ENCODE measurements at places on chromosomes 11 and 22. TPM values are rescaled to one million over a fixed set of nuclear protein-coding genes. Genes with fewer than 3 reads are reported as not detected.
A peak's percentile ranks its signal among the peaks of the same experiment; 100 is the strongest.

- no peak for DNase-seq
These were observed 20.8 kb upstream of the LINC01488 start for GRCh38 chr11:69460540-69461257.

Gene FAM118A
- 149 TPM for total RNA-seq

Gene VPREB1
- not detected for total RNA-seq

Gene PLEKHA7
- total RNA-seq, result 34.6 TPM

- no peak for DNase-seq
These were observed 49.8 kb downstream of the FEZ1 start for GRCh38 chr11:125446279-125446678.

Gene KCNJ4
- not detected for total RNA-seq

Gene TMPRSS5
- 0.33 TPM for total RNA-seq

DNA sequence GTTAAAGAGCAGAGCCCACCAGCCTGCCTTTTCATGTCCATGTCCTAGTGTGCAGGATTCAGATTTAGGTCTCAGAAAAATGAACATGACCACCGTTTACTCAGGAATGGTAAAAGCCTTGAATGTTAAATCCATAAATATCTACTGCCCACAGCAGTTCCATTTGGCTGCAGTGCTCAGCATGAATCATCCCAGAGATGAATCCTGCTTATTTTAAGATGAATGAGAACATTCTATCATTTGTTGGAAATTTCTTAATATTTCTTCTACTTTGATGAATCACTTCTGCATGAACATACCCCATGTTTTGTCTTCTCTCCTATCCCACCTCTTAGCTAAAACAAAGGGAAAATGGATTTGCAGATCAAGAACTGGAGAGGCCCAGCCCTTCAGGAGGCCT lies 47.5 kb upstream of the AQP11 start:
- DNase-seq, result no peak

DNA sequence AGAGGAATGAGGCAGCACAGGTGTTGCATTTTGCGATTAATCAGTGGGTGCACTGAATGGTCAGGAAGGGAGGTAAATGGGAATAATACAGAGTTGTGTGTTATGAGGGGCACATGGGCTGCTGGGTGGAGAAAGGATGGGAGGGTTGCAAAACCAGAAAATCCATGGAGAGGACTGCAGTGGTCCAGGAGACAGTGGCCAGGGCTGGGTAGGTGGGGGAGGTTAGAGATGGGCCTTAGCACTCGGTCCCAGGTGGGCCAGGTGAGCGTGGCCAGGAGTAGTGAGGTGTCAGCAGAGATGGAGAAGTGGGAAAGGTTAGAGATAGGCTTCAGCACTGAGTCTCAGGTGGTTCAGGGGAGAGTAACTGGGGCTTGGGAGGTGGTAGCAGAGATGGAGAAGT lies 399.1 kb upstream of the LARGE1 start:
- no peak for DNase-seq

GRCh38 chr11:12918667-12919066 lies 90.4 kb upstream of the RASSF10 start:
- no peak for DNase-seq

- no peak for DNase-seq
These were observed 42.5 kb downstream of the SFI1 start for GRCh38 chr22:31538815-31539214.

Gene MOGAT2
- not detected for total RNA-seq

DNA sequence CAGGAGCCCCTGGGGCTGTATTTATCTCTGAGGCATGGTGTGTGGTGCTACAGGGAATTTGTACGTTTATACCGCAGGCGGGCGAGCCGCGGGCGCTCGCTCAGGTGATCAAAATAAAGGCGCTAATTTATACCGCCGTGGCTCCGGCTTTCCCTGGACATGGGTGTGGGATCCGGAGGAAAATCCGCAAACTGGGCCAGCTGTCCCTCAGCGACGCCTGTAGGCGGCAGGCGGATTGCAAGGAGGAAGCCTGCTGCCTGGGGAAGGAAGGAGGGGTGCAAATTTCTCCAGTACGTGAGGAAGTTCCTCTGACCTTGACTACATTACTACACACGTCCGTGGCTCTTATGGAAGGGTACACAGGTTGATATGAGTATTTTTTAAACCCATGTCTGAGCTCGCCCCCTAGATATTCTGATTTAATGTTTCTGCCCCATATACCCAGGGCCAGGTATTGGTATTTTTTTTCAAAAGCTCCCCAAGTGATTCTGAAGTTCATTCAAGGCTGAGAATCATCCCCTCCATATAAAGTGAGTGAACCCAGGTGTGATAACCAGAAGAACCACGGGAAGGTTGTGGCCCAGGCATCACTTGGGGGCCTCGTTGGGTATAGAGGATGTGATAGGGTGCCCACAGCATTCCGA lies 2.8 kb downstream of the MYOD1 start:
- no peak for DNase-seq

Gene POU2AF3
- total RNA-seq, result 1.0 TPM

Gene RBM14
- total RNA-seq, result 37.6 TPM

- peak; percentile 62 for DNase-seq
These were observed 30.9 kb upstream of the PARVB start for GRCh38 chr22:43993072-43993760.

Gene SIK3
- 24.1 TPM for total RNA-seq

GRCh38 chr11:61157743-61158142 lies 3.5 kb downstream of the VPS37C start:
- DNase-seq, result no peak

Gene SLC5A1
- total RNA-seq, result 0.33 TPM

DNA sequence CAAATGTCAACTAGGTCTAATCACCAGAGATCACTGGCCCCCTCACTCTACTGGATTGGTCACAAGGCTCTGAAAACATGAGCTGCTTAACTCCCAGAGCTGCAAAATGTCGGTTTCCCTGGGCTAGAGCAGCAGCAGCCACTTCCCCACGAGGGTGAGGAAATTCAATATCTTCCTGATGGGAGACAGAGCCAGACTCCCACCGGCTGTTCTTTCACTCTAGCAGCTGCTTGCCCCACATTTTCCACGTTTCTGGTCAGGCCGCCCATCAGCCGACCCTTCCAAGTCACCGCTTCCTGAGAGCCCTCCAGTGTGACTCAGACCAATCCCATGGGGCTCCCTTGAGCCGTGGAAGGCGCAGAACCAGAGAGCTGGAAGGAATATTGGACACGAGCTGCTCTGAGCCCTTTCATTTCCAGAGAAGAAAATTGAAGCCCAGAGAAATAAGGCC lies 227.0 kb downstream of the ADAMTS15 start:
- no peak for DNase-seq

DNA sequence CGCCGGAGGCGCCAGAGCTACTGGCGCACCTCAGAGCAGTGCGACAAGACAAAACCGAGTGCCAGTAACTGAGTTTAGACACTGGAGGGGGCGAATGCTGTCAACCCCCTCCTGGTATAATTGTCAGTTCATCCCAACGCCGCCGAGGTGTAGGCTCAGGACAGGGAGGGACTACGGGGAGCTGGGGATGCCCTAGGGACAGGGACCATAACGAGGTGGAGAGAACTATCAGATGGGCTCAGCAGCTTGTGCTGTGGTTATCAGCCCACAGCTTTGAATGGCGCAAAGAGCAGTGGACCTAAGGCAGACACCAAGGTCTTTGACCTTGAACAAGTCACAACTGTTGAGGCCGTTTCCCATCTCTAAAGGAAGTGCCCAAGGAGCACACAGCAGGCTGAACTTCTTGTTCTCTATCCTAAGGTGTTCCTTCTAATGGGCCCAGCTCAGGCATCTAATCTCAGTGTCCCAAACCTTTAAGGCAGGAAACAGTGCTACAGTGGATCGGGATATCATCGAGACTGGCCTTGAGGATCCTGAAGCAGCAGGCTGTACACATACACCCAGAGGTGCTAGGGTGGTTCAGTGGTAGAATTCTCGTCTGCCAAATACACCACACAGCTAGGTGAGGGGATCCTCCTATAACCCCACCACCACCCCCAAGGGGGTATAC lies 958 bp upstream of the TUT1 start:
- no peak for DNase-seq

GRCh38 chr11:16928044-16928443 lies 86.2 kb downstream of the PLEKHA7 start:
- no peak for DNase-seq

Gene SYT7
- 8.6 TPM for total RNA-seq

Gene RAC2
- total RNA-seq, result 4.3 TPM

GRCh38 chr11:44997566-44997965 lies 46.9 kb upstream of the TP53I11 start:
- no peak for DNase-seq

DNA sequence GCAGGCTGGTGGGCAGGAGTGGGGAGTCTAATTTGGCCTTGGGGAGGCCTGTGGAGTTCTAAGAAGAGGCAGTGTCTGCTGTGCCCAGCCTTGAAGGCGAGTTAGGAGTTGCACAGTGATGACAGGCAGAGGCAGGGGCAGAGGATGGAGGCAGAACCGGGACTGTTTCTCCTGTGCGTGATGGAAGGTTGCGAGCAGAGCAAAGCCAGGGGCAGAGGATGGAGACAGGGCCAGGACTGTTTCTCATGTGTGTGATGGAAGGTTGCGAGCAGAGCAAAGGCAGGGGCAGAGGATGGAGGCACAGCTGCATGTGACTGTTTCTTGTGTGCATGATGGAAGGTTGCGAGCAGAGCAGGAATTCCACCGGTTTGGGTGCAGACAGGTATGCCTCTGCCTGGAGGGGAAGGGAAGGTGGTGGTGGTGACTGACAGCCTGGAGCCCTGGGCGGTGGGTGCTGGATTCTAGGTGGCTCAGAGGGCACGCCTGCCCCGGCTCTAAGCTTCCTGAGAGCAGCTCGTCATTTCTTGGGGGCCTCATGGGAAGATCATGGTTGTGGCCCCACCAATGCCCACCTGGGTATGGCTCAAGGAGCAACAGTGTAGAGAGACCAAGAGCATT lies 8.7 kb downstream of the B4GALNT4 start:
- no peak for DNase-seq

DNA sequence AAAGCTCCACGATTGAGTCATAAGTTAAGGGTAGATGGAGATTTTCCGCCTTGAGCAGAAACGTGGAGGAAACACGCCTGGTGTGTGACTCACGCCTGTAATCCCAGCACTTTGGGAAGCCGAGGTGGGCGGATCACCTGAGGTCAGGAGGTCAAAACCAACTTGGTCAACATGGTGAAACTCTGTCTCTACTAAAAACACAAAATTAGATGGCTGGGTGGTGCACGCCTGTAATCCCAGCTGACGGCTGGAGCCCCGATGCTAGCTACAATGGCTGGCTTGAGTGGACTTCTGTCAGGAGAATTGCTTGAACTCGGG lies 17.3 kb upstream of the DGCR8 start:
- no peak for DNase-seq

Gene CHRM4
- not detected for total RNA-seq

GRCh38 chr11:45610627-45611026 lies 54.8 kb downstream of the CHST1 start:
- no peak for DNase-seq

DNA sequence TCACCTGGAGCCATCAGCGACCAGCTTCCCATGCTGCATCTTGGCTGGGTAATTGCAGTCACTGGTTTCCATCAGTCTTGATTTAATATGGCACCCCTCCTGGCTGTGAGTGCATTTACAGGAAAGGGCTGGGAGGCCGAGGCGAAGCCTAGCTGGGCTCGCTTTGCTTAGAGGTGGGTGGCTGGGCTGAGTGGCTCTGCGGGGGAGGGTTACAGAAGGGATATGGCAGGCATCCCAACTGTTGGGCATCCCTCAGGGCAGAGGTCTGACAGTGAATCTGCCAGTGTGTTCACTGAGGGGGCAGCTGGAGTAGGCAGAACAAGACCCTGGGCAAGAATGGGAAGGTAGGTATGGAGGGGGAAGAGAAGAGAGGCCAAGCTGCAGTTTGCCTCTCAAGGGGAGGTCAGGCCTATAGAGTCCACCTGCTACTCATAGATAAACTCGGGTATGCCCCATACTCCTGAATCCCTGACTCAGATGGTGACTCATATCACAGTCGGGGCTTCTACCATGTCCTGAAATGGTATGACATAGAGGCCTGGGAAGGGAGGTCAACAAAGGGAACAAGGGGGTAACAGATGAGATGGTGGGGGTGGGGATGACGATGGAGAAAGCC lies 77.5 kb upstream of the PHOX2A start:
- no peak for DNase-seq

Gene OR10A3
- not detected for total RNA-seq

DNA sequence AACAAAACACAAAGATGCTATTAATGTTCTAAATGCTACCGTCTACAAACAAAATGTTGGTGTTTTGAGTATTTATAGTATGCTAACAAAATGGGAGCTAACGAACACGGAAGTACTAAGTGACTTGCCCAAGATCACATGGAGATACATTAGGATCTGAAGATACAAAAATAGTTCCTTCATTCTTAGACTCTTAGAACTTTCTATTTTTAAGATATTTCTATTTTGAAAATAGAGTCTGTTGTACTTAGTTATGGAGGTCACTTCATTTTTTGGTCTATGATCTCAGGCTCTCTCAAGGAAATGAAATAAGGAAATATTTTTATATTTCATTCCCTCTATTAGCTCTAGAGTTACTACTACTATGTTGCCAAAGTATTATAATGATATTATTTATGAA lies 64.2 kb downstream of the APOL5 start:
- no peak for DNase-seq

DNA sequence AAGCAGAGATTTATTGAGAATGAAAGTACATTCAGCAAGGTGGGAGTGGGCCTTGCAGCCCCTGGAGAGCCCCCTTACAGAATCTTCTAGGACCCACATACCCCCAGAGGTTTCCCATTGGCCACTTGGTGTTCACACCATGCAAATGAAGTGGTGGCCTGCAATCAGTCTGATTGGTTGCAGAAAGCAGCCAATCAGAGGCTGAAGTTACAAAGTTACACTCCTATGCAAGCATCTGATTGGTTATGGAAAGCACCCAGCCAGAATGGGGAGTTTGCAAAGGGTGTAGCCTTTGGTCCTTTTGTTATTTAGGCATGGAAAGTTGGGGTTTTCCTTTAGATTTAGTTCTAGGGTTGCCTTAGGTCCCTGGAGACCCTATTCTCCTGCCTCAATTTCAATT lies 34.9 kb downstream of the UVRAG start:
- no peak for DNase-seq

Gene MICAL2
- 24.4 TPM for total RNA-seq

DNA sequence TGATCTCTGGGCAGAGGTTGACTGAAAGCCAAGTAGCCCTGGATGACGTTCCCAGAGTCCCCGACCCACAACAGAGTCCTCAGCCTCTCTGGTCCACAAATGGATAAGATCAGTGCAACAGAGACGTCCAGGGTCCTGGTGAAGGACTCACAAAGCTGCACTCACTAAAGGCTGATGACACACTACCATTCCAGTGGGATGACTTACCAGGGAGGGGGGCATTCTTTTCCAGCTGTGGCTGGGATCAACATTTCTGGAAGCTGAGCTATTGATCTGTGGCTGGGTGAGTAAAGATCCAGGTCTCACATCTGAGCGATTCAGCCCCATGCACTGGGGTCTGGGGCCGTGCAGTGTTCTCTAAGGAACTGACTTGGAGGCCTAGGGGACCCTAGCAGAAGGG lies 296.2 kb downstream of the NTM start:
- no peak for DNase-seq

All from body of pancreas (tissue), 4 donors.